Retina (tissue), 1 donor: ENCODE measurements at places on chromosomes 1 and 21.

- DNase-seq, result no peak
These were observed 691.3 kb upstream of the PTBP2 start for GRCh38 chr1:96030312-96030711.

GRCh38 chr21:30689822-30690221 is 28.8 kb downstream of the KRTAP21-3 start:
- DNase-seq, result no peak

DNA sequence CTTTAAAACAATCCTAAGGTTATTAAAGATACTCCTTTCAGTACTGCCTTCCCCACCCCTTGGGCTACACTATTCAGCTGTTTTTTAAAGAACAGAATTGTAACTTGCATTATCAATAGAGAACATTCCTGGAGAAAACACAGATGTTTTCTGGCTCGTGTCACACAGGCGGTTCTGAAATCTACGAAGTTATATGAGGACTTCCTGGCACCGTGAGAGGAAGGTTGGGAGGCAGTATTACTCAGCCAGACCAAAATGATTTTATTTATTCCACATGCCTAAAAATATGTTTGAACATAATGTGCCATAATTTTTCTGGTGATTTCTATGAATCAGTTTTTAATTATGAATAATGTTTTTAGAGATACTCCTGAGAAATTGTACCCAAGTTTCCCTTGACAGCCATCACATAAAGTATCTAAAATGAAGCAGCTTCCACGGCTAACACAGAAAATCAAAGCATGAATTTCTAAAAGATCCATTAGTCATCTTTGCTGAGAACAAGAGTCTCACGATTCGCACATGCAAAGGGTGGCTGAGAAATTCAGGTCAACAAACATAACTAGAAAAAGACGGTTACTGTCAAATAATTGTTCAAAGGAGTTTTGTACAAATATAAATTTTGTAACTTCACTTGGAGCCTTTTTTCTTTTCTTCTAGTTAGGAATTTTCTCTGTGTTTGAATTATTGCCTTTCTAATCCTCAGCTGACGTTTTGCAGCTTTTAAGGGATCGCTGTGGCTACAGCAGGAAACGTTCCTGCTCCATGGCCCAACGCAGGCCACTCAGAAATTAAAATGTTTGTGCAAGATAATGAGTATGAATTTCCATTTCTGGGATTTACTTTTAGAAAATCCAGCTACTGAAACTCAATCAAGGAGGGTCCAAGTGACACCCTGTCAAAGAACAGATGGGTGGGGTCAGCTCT is 8.0 kb upstream of the SIM2 start:
- DNase-seq, result peak; percentile 52

DNA sequence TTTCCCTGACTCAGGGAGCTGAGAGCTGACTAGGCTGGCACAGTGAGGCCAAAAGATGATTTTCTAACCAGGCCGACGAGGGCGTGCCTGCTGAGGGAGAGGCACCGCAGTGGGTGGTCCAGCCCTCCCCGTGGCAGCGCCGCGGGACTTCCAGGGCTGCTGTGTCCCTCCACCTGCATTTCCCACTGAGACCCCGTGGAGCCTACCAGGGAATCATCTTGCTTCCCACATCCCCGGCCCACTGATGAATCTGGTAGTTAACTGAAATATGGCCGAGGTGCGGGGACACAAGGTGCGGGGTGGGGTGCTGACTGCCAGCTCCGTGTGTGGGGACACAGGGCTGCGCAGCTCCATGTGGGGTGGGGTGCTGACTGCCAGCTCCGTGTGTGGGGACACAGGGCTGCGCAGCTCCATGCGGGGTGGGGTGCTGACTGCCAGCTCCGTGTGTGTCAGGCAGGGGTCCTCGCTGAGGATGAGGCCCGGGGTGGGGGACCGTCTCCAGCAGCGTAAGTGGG is 10.4 kb downstream of the WRAP73 start:
- DNase-seq, result no peak

DNA sequence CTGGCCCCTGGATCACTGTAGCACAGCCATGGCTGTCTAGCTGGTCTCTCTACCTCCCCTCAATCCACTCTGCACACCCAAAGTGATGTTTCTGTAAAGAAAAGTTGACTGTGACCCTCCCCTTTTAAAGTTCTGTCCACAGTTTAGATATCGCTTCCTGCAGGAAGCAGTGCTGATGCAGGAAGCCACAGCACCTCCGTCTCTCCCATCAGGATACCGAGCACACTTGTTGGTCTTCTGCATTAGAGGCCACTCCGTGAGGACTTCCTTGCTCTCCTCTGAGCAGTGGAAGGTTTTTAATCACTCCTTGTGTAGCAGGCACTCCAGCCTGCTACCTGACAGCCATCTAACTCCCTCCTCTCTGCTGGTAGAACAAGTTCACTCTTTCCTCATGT is 69.5 kb downstream of the GADD45A start:
- no peak for DNase-seq

DNA sequence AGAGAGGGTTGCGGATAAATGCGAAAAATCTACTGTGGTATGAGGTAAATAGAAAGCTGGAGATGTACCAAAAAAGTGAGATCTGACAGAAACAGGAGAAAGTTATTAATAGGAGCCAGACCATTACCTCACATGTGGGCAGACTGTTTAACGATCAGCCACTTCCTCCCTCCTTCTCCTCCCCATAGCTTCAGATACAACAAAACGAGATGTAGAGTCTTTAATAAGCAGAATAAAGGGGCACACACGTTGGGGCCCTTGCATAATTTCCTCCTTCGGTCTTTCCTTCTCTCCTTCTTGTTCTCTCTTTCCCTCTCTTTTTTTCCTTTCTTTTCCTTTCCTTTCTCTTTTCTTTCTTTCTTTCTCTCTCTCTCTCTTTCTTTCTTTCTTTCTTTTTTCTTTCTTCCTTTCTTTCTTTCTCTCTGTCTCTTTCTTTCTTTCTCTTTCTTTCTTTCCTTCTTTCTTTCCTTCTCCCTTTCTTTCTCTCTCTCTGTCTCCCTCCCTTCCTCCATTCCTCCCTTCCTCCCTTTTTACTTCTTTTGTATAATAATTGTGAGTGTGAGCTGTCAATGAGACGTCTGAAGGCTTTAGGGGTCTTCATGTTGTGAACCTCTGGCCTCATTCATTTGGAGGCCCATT is 242.1 kb downstream of the GRIK1 start:
- no peak for DNase-seq

GRCh38 chr1:223256034-223256433 is 107.9 kb downstream of the SUSD4 start:
- no peak for DNase-seq

- no peak for DNase-seq
These were observed 30.5 kb downstream of the DEGS1 start for GRCh38 chr1:224213438-224214119.

- DNase-seq, result no peak
These were observed 49.9 kb upstream of the KCNH1 start for GRCh38 chr1:211183747-211184313.

DNA sequence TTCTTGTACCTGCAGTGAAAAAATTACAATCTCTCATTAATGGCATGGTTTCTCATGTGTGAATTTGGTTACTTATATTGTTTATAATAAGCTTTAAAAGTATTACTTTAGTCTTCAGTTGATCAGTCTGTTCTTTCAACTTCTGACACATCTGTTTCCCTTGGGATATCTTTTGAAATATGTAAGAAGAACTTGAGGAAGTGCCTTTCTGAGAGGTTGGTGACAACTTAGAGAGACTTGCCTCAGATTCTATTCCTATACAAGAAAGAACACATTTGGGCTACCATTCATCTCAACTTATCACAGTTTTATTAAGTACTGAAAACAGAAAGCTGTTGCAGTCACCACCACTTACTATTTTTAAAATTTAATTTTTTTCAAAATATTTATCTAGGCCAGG is 8.1 kb downstream of the AKNAD1 start:
- DNase-seq, result no peak

DNA sequence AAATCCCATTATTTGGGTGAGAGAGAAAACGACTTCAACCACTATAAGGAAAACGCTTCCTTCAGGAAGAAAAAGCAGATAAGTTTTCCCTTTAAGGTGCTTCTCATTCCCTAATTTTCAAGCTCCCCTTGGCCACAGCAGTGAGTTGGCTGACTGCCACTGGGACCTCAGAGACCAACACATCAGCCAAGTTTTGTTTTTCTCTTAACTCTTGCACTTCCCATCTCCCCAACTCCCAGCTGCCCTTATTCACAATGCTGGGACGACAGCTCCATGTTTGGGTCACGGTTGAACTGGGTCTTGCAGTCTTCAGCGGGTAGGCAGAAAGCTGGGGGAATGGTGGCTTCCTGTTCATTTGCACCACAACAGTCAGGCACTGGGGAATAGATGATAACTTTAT is 18.9 kb downstream of the SGIP1 start:
- no peak for DNase-seq

- DNase-seq, result no peak
These were observed 119.2 kb downstream of the EDEM3 start for GRCh38 chr1:184635347-184635979.

GRCh38 chr1:179369751-179370341 is 4.1 kb downstream of the AXDND1 start:
- peak; percentile 34 for DNase-seq

DNA sequence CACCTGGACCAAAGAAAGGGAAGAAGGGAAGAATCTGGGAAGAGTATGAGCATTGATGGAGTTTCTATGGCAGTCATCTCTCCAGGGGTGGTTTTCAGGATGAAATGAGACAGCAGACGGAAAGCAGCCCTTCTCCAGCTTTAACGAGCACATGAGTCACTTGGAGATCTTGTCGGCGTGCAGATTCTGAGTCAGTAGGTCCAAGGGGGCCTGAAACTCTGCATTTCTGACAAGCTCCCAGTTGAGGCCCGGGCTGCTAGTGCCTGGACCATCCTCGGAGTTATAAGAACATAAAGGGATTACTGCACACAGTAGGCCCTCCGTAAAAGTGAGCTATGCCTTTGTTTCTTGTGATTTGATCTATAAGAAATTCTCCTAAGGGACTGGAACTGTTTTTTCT is 17.6 kb downstream of the HSPG2 start:
- DNase-seq, result no peak

DNA sequence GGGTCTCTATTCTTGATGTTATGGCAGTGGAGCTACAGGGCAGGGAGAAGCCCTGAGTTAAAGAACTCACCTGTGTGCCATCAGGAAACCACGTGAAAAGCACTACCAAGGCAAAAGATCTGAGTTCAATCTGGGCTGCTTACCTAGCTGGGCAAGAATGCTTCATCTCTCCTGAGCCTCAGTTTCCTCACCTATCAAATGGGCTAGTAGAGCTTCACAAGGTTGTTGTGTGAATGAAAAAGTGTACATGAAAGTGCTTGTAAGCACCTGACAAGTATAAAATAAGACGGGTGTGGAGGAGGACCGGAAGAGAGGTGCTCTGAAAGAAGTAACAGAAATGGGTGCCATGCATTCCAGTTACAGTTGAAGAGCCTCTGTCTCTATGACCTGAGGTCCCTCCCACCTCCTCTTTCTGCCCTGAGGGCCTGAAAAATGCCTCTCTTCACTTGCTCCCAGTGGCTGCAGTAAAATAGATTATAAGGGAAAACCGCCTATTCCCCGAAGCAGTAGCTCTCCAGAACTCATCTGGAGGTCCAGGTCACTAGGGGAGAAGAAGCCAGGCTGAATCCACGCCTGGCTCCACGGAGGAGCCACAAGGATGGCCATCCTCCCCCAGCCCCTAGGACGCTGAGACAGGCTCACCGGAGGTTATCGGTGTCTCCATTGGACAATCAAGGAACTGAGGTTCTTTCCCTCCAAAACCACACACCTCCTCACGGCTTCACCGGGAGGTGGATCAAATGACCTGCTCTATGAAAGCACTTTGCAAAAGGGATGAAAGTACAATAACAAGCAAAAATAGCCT is 1.4 kb downstream of the GPR161 start:
- no peak for DNase-seq

DNA sequence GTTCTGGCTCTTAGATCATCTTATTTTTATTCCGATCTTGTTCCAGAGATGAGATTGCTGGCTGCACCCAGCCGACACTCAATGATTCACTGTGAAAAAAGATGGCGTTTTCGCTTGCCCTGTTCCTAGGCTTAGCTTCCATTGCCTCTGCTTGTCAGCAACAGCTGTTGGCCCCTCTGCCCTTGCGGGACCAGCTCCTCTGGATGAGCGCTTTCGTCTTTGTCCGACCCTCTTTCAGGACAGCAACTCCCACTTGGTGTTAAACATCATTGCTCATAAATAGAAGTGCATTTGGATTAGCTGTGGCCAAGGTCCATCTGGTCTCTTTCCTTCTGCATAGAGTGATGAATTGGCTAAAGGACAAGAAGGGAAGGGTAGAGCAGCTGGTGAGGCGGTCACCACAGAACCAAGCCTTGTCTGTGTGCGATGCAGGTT is 43.5 kb upstream of the SCCPDH start:
- peak; percentile 55 for DNase-seq

DNA sequence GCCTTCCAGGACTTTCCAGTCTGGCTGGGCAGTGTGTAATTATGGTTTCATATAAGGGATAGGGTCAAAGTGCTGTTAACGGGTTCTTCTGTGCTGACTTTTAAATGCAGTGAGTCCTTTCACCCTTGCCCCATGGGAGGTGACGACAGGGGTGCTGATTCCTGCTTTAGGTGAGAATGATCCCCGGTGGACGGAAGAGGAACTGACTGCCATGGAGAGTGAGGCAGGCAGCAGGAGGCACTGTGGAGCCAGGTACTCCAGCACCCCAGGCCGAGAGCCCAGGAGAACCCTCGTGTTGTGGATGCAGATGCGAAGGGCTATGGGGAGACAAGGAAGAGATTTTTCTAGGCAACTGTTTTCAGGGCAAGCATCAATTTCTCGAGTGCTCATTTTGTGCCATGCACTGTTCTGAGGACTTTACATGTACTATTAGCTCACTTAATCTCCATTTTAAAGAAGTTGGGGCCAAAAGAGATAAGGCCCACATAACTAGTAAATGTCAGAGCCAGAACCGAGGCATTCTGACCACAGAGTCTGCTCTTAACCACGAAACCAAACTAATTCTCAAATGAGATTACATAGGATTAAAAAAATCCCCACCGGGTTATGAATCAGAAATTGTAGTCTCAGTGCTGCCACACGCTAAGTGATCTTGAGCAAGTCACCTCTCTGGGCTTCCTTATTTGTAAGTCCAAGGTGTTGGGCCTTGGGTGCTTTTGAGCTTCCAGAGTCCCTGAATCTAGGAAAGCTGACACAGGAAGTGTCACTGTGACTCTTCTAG is 28.2 kb downstream of the STPG1 start:
- no peak for DNase-seq

DNA sequence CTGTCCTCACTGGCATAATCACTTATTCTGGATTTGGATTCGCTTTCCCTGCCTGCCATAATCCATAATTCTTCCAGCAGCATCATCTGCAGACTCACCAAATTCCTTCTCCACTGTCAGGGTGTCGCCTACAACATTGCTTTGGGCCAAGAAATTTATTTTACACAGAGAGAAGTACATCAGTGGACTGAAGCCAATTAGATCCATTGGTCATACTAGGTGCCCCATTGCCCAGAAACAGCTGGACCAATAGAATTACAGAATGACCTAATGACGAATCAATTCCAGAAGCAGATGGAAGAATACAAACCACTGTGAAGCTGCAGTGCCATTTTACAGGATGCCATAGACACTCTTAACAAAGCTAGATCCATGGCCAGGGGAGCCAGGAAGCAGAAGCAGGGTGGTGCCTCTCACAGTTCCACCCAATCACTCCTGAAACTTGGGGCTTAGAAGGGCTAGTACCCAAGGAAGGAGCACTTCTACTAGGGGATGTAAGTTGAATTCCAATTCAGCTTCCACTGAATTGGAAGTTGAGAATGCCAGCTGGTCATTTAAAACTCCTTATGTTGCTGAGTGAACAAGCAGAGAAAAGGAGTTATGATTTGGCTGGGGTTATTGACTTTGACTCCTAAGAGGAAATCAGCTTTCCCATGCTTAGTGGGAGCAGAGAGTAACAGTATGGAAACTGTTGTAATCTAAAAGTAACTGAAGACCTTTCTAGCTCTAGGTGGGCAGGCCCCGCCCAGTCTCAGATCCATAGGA is 44.0 kb downstream of the EDN2 start:
- peak; percentile 1 for DNase-seq
